Activated T-helper 1 cell treated with anti-CD3 and anti-CD28 coated beads, Interleukin-12 subunit alpha, Interleukin-12 subunit beta, Interleukin-2, Interleukin-4 antibody, amounts not matched to agents 30 ng/mL and 10 ng/mL and 1 ng/mL, durations not matched to agents 14 hours and 24 hours and 36 hours (primary cell): ENCODE measurements at places on chromosomes 5 and 9.

DNA sequence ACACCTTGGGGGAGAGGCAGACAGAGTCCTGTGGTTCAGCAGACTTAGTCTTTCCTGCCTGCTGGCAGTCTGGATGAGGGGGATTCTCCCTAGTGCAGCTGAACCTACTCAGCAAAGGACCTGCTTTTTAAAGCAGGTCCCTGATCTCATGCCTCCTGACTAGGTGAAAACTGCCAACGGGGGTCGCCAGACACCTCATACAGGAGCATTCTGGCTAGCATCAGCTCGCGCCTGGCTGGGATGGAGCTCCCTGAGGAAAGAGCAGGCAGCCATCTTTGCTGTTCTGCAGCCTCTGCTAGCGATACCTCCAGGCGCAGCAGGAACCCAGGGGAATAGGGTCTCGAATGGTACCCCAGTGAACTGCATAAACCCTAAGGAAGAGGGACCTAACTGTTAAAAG, 225.2 kb downstream of the CDH9 start:
- DNase-seq, result no peak

GRCh38 chr9:127773981-127774380, 4.5 kb downstream of the SH2D3C start:
- DNase-seq, result no peak

GRCh38 chr9:134206311-134207300, 42.2 kb upstream of the RNU6ATAC start:
- no peak for DNase-seq

DNA sequence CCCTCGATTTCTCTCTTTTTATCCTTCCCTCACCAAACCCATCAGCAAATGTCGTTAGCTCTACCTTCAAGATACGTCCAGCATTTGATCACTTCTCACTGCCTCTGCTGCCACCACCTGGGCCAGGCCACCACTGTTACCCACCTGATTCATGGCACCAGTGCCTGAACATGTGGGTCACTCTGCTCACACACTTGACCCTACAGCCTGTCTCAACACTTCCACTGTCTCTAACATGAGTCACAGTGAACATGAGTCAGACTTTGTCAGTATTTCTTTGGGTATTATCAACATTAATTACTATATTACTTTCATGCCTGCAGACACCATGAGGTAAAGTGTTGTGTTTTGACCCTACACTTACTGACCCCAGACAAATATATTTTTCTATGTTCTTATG, 19.6 kb downstream of the SLC24A2 start:
- no peak for DNase-seq

- DNase-seq, result no peak
These were observed 130.9 kb downstream of the SUSD1 start for GRCh38 chr9:112044186-112044585.

DNA sequence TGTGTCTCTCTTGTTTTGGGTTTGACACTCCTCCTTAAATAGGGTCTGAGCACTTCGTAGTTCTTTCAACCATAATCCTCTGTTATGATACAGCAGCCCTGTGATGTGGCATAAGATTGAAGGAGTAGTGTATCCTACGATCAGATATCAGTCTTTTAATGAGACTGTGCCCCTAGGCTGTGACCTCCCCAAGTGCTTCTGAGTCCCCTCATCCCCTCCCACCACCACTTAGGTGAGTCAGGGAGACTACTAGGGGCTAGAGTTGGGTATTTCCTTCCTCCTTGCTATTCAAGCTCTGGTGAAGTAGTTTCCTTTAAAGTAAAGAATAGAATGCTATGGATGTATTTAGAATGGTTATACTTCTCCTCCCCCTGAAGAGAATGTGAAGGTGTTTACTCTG, 637.2 kb upstream of the GRAMD2B start:
- no peak for DNase-seq

GRCh38 chr5:10279328-10279727, 28.4 kb downstream of the CMBL start:
- DNase-seq, result no peak

GRCh38 chr5:218457-219291, 554 bp downstream of the SDHA start:
- peak; percentile 9 for DNase-seq

GRCh38 chr5:53090229-53090628, 19.3 kb downstream of the MOCS2 start:
- DNase-seq, result no peak

DNA sequence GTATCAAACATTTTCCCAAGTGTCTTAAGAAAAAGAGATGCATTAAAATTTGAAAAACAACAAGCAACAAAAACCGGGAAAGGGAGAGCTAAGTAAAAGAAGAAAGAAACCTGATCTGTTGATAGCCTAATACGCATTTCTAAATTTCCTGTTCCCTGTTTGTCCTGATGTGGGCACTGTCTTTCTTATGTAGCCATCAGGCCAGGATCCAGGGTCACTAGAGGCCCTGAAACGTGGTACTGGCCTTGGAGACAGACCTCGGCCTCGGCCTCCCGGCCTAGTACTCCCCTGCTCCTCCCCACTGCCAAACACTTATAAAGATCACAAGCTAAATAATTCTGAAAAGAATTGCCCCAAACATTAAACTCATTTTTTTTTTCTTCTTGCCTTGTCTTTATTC, 547.2 kb downstream of the IRX1 start:
- no peak for DNase-seq

GRCh38 chr5:67476531-67476930, 279.9 kb upstream of the CD180 start:
- DNase-seq, result no peak

DNA sequence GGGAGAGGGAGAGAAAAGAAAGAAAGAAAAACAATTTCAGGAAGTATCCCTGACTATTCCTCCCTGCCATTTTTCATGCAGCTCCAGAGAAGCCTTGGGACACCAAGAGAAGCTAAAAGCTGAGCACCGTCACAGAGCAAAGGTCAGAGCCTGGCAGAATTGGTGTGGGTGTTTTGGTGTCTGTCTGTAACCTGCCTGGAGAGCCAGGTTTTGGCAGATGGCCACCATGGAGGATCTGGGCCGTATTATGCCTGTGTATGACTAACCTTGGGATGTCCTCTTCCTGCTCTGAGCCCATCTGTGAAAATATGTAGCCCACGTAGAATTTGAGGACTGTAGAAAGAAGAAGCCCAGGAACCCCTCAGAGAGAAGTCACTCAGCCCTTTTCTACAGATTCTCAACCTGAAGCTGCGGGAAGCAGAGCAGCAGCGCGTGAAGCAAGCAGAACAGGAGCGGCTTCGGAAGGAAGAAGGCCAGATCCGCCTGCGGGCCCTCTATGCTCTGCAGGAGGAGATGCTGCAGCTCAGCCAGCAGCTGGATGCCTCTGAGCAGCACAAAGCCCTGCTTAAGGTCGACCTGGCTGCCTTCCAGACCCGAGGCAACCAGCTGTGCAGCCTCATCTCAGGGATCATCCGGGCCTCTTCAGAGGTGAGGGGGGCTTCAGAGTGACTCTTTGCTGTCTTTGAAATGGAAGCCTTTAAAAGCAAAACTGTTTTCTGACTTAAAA, 18.8 kb downstream of the GLE1 start:
- DNase-seq, result no peak
